Gastrocnemius medialis (tissue), 4 donors: ENCODE measurements at places on chromosomes 1 and 21. TPM values are rescaled to one million over a fixed set of nuclear protein-coding genes. Genes with fewer than 3 reads are reported as not detected.

- H3K4me3 ChIP-seq = no peak overlapping the region
- H3K27me3 ChIP-seq = no peaks in the 10 kb centered on the region
- H3K4me1 ChIP-seq = no peaks in the 10 kb centered on the region
- H3K27ac ChIP-seq = no peak overlapping the region
- no peaks in the 10 kb centered on the region for H3K36me3 ChIP-seq
- DNase-seq = no peak
These were observed 531.1 kb upstream of the ADAMTS5 start for GRCh38 chr21:27498025-27498424.

GRCh38 chr1:22567197-22567596, 3.9 kb downstream of the EPHA8 start:
- no peak for DNase-seq
- no peaks in the 10 kb centered on the region for H3K4me1 ChIP-seq
- peaks cover 35% of the 10 kb centered on the region for H3K27me3 ChIP-seq
- H3K4me3 ChIP-seq = no peak overlapping the region
- no peak overlapping the region for H3K27ac ChIP-seq

- no peaks in the 10 kb centered on the region for H3K36me3 ChIP-seq
- H3K4me3 ChIP-seq = no peak overlapping the region
- DNase-seq = no peak
- H3K4me1 ChIP-seq = no peaks in the 10 kb centered on the region
These were observed 135.7 kb upstream of the SLC45A1 start for GRCh38 chr1:8182034-8182761.

- H3K27me3 ChIP-seq = peaks cover 42% of the 10 kb centered on the region
- DNase-seq = no peak
- H3K4me1 ChIP-seq = no peaks in the 10 kb centered on the region
- H3K27ac ChIP-seq = no peak overlapping the region
- H3K36me3 ChIP-seq = no peaks in the 10 kb centered on the region
- no peak overlapping the region for H3K4me3 ChIP-seq
These were observed 6.0 kb downstream of the EPHA8 start for GRCh38 chr1:22569269-22569668.

DNA sequence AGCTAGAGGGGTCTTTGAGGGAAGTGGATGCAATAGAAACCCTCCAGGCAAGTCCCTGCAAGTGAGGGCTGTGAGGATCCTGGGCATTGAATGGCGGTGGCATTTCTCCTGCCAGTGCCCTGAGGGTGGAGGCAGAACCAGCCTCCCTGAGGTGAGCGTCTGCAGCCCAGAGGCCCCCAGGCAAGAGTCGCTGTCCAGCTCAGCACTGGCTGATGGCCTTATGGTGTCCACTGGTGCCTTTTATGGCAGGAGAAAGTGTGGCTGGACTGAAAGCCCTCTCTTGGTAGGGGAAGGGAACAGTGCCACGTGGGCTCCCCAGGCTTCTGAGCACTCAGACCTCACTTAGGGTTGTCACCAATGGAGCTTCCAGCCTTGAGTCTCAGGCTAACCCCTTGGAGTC, 77.3 kb downstream of the SH3BGR start:
- DNase-seq = no peak
- H3K36me3 ChIP-seq = no peaks in the 10 kb centered on the region
- no peak overlapping the region for H3K4me3 ChIP-seq
- no peak overlapping the region for H3K27ac ChIP-seq

SIM2 gene
- total RNA-seq = 9.3 TPM

SYCP1 gene
- not detected for total RNA-seq

DNA sequence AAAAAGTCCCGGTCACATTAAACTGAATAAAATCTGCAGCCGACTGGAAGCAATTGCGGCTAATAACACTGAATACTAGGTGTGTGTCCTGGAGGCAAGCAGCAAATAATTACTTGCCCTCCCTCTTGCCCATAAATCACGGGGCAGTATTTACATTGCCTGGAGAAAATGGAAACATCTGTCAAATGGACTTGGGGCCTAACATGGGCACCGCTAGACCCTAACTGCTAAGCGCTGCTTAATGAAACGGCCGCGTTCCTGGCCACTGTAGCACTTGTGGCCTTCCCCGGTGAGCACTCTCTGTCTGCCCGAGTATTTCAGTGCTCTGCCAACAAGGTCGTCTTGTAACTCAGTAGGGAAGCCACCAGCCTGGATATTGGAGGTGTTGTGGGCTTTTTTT, 23.9 kb upstream of the KNCN start:
- no peak overlapping the region for H3K4me3 ChIP-seq
- no peaks in the 10 kb centered on the region for H3K27me3 ChIP-seq
- peaks cover 13% of the 10 kb centered on the region for H3K4me1 ChIP-seq
- H3K36me3 ChIP-seq = peaks cover 2% of the 10 kb centered on the region
- H3K27ac ChIP-seq = no peak overlapping the region

PEX11B gene
- 36.2 TPM for total RNA-seq

DNA sequence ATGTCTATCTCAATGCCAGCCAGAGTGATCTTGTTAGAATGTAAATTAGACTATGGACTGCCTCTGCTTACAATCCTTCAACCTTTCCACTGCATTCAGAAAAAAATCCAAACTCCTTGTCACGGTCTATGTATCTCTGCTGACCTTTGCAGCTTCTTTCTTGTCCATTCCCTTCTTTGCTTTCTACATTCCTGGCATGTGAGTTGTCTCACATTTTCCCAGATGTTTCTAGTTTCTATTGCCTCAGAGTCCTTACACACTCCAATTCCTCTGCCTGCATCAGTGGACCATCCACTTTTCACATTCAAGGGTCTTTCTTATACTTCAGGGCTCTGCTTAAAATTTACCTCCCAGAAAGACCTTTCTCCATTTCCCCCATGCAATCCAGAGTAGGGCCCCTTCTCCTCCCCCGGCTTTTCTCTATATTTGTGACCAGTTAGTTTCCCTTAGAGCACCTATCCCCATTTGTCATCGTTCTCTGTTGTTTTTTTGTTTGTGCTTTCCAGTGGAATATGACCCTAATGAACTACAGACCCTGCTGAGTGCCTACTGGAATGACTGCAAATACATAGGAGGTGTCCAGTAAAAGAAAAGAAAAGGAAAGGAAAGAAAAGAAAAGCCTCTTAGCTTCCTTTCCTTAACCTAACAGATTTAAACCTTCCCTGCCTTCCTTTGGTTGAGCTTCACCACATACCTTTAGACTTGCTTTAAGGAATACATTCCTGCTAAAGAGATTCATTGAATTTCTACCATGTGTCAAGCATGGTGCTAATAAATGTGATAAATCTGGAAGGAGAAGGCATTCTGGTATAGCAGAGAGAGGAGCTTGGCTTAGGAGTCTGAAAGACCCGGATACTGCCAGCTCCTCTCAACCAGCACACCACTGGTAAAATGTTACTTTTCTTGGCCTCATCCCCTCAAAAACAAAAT, 102.0 kb downstream of the DIRAS3 start:
- H3K4me1 ChIP-seq = peaks cover 14% of the 10 kb centered on the region
- H3K27ac ChIP-seq = no peak overlapping the region
- no peak overlapping the region for H3K4me3 ChIP-seq
- H3K36me3 ChIP-seq = no peaks in the 10 kb centered on the region
- no peak for DNase-seq
- H3K27me3 ChIP-seq = no peaks in the 10 kb centered on the region

RBM8A gene
- total RNA-seq = 477 TPM

- no peaks in the 10 kb centered on the region for H3K4me1 ChIP-seq
- no peak overlapping the region for H3K4me3 ChIP-seq
These were observed 1.3 kb downstream of the PRAMEF12 start for GRCh38 chr1:12774801-12775345.

DNA sequence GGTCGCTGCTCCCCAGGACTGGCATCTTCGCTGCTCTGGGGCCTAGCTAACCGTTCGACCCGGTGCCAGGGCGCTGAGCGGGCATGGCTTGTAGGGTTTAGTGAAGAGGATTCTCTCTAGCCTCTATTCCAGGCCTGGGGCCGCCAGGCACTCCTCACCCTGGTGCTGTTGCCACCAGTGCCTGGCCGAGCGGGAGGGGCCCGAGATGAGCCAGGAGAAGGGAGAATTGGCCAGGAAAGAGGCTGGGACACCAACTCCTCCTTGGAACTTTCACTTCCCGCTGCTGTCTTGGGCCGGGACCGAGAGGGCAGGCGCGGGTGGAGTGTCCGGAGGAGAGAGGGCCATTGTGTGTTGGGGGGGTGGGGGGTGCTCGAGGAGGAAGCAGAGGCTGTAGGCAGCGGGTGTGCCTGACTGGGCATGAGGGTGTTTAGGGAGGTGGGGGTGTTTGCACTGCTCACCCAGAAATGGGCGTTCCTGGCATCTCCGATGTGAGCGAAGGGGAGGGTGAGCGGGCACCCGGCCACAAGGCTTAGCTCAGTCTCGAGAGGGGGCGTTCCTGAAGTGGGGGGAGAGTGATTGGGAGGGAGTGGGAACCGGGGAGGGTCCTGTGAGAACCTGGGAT, 772 bp downstream of the ADAM15 start:
- peak; percentile 42 for DNase-seq
- H3K27me3 ChIP-seq = no peaks in the 10 kb centered on the region
- peaks cover 25% of the 10 kb centered on the region for H3K4me1 ChIP-seq
- H3K4me3 ChIP-seq = peak overlapping the region; percentile 89
- H3K27ac ChIP-seq = peak overlapping the region; percentile 94

DNA sequence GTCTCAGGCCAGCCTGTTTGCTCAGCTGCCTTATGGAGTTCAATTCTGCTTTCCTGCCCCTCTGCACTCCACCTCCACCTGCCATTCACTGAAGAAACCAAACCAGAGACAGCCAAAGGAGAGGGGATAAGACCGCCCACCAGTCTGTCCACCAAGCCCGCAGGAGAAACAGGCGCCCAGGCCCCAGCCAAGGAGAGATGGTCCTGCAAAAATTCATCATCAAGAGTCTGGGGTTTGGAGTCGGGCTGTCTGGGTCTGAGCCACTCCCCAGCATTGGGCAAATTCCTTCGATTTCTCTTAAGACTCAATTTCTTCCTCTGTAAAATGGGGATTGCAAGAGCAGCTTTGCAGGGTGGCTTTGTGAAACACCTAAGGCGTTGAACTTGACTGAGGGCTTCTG, 121.4 kb upstream of the RUNX3 start:
- H3K27me3 ChIP-seq = no peaks in the 10 kb centered on the region
- DNase-seq = no peak
- no peak overlapping the region for H3K27ac ChIP-seq

FMO5 gene
- 1.7 TPM for total RNA-seq

DNA sequence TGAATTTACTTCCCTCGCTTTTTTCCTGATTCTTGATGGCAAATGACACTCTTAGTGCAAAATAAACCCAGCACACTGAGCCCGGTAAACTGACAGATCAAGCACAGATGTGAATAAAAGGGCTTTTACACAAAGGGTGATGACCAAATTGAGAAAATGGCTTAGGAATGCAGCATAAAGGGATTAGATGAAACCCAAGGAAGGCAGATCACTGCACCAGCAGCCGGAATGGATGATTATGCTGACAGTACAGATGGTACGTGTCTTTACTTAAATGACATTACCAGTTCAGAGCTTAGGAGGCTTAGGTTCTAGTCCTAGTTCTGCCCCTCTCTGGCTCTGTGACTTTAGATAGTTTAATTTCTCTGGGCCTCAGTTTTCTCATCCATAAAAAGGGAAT, 12.0 kb downstream of the PKP1 start:
- no peaks in the 10 kb centered on the region for H3K4me1 ChIP-seq
- no peaks in the 10 kb centered on the region for H3K36me3 ChIP-seq
- H3K27me3 ChIP-seq = no peaks in the 10 kb centered on the region
- no peak for DNase-seq
- H3K4me3 ChIP-seq = no peak overlapping the region

RIMS3 gene
- 0.33 TPM for total RNA-seq

MATN1 gene
- not detected for total RNA-seq

GRCh38 chr21:46597896-46598343, 7.0 kb downstream of the S100B start:
- no peaks in the 10 kb centered on the region for H3K36me3 ChIP-seq
- no peak overlapping the region for H3K27ac ChIP-seq
- peaks cover 5% of the 10 kb centered on the region for H3K27me3 ChIP-seq
- H3K4me1 ChIP-seq = peaks cover 6% of the 10 kb centered on the region

CATSPERE gene
- 0.49 TPM for total RNA-seq

KRTAP19-3 gene
- 1.0 TPM for total RNA-seq

DNA sequence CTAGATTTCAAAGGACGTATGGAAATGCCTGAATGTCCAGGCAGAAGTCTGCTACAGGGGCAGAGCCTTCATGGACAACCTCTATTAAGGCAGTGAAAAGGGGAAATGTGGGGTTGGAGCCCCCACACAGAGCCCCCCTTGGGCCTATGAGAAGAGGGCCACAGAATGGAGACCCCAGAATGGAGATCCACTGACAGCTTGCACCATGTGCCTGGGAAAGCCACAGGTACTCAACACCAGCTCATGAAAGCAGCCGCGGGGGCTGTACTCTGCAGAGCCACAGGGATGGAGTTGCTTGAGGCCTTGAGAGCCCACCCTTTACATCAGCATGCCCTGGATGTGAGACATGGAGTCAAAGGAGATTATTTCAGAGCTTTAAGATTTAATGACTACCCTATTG, 108.7 kb downstream of the DMRTB1 start:
- no peak overlapping the region for H3K27ac ChIP-seq
- H3K4me1 ChIP-seq = no peaks in the 10 kb centered on the region
- no peak overlapping the region for H3K4me3 ChIP-seq
- no peak for DNase-seq

- H3K27ac ChIP-seq = no peak overlapping the region
- no peaks in the 10 kb centered on the region for H3K27me3 ChIP-seq
- H3K36me3 ChIP-seq = no peaks in the 10 kb centered on the region
- no peak overlapping the region for H3K4me3 ChIP-seq
These were observed 70.8 kb upstream of the TENT5C start for GRCh38 chr1:117534995-117535467.

- no peaks in the 10 kb centered on the region for H3K4me1 ChIP-seq
- no peaks in the 10 kb centered on the region for H3K36me3 ChIP-seq
- no peak overlapping the region for H3K4me3 ChIP-seq
These were observed 107.8 kb downstream of the NGF start for GRCh38 chr1:115230281-115230680.

DNA sequence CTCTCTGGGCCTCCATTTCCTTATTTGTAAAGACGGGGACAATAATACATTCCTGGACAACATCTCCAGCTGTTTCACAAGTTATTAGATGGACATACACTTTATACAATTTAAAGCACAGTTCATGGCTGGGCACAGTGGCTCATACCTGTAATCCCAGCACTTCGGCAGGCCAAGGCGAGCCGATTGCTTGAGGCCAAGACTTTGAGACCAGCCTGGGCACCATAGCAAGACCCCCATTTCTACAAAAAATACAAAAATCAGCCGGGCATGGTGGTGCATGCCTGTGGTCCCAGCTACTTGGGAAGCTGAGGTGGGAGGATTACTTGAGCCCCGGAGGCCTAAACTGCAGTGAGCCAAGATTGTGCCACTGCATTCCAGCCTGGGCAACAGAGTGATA, 34.1 kb downstream of the IGSF21 start:
- H3K27ac ChIP-seq = no peak overlapping the region
- H3K4me1 ChIP-seq = no peaks in the 10 kb centered on the region
- H3K4me3 ChIP-seq = no peak overlapping the region
- no peaks in the 10 kb centered on the region for H3K27me3 ChIP-seq
- no peaks in the 10 kb centered on the region for H3K36me3 ChIP-seq
